ENCODE measurements at places on chromosomes 6 and 20. TPM values are rescaled to one million over a fixed set of nuclear protein-coding genes. Genes with fewer than 3 reads are reported as not detected.

MMP24 gene
- under 0.01 TPM for total RNA-seq

GRM4 gene
- 1.6 TPM for total RNA-seq

PNPLA1 gene
- total RNA-seq = not detected

ETV7 gene
- not detected for total RNA-seq

KIF16B gene
- total RNA-seq = 42.8 TPM

HLA-DQA1 gene
- total RNA-seq = 1.0 TPM

Data from skeletal muscle tissue (tissue), 5 donors.